ENCODE measurements at places on chromosomes 6 and 20.

DNA sequence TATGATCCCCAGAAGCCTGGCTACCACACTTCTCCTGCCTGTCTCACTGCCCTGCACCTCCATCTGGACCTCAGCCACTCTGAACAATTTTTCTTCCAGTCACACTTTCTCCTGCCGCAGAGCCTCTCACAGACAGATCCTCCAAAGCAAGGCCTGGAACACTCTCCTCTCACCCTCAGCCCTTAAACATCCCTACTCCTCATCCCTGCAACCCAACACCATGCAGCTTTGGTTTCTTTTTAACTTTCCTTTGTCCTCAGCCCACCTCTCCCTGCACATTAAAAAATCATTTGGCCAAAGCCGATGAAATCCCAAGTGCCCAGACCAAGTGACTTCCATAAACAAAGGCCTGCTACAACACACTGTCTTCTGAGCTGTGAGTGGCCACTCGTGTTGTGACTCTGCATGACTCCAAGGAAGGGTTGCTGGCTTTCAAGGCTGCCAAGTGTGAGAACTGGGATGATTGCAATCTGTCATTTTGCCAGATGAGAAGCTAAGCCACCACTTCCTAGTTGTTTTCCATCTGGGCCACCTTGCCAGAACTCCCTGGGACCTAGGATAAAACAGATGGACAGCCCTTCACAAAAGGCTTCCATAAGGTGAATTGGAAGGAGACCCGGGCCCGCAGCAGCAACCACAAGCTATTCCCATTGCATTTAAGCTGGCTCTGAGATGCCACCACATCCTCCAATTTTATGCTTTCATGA is 144.4 kb upstream of the SSTR4 start:
- no peak for DNase-seq

GRCh38 chr6:5930143-5930770 is 76.5 kb downstream of the NRN1 start:
- DNase-seq, result peak; percentile 9

DNA sequence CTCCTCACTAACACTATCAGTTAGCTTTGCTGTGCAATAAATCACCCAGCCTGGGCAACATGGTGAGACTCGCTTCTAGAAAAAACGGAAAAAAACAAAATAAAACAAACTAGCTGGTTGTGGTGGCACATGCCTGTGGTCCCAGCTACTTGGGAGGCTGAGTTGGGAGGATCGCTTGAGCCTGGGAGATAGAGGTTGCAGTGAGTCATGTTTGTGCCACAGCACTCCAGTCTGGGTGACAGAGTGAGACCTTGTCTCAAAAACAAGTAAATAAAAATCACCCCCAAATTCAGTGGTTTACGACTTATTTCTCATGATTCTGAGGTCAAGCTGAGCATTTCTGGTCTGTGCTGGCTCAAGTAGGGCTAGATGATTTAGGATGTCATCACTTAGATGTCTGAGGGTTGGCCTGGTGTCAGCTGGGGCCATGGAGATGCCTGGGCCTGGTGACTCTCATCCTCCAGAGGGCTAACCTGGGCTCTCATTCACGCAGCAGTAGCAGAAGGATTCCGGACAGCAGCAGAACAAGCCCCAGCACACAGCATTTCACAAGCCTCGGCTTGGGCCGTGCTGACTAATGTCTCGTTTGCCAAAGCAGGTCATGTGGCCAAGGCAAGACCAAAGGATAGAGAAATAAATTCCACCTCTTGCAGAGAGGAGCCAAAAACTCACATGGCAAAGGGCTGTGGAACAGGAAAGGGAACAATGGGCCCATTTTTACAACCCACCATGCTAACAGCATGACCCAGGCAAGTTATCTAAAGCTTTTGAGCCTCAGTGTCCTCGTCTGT is 32.5 kb downstream of the MGME1 start:
- peak; percentile 17 for DNase-seq

GRCh38 chr6:42225029-42225339 is 7.3 kb upstream of the MRPS10 start:
- DNase-seq, result no peak

DNA sequence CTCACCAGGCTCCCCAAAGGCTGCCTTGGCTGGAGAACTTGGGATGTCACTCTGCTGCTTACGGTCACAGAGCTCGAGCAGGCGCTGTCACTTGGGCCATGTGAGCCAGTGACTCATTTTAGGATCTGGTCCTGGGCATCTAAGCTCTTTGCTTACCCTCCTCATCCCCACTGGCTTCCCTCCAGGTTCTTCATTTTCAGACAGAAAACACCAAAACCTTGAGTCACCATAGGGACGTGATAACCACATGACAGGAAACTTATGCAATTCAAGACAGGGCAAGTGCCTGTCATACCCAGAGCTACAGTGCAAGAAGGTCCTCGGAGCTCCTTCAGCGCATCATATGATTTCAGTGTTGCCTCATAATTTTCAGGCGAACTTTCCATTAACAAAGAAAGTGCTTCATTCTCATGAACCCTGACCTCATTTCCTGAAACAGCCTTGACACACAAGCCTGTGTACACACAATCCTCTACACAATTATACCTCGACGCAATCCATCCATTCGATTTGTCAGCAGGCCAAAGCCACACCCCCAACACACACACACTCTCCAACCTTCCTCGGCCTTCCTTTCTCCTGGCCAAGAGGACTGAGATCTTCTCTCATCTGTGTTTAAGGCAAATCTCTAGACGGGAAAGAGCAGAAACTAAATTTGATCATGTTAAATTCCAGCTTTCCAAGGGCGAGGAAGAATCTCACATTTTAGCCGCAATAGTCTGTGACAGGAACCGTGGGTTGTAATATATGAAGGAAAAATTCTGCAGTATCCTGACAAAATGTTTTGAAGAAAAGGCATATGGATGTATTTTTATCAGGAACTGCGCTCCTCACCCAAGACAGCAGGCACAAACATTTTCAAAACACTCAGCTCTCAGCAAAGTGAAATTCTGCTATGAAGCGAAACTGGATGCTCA is 25.3 kb downstream of the TBC1D7 start:
- DNase-seq, result peak; percentile 97

DNA sequence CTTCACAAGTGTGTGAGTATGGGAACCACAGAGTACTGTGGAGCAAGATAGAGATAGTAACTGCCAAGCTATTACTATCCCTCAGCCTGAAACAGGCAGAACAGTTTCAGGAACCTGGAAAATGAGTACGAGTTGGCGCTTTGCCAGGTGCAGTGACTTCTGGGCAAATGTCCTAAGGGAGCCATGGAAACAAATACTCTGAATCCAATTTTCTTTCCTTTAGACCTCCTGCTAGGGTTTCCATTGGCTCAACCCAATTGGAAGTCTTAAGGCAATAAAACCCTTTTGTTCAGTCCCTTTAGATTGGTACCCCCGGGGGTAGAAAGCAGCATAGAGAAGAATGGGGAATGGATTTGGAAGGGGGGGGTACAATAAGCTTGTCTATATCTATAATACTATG is 205.0 kb upstream of the EPHA7 start:
- DNase-seq, result no peak

- DNase-seq, result no peak
Measured at GRCh38 chr20:40807821-40808170, 118.8 kb upstream of the MAFB start.

GRCh38 chr6:91082311-91082832 is 495.5 kb upstream of the MAP3K7 start:
- no peak for DNase-seq

GRCh38 chr20:59340201-59340885 is 39.9 kb downstream of the EDN3 start:
- DNase-seq, result no peak

GRCh38 chr20:6942266-6942665 is 174.8 kb downstream of the BMP2 start:
- DNase-seq, result no peak

GRCh38 chr20:10714236-10714975 is 40.6 kb upstream of the JAG1 start:
- DNase-seq, result no peak

- no peak for DNase-seq
Measured at GRCh38 chr20:49969234-49969633, 13.5 kb upstream of the SNAI1 start.

GRCh38 chr20:8667306-8667705 is 401.6 kb upstream of the PLCB4 start:
- DNase-seq, result no peak

GRCh38 chr20:34604980-34605788 is 46.7 kb downstream of the MAP1LC3A start:
- no peak for DNase-seq

DNA sequence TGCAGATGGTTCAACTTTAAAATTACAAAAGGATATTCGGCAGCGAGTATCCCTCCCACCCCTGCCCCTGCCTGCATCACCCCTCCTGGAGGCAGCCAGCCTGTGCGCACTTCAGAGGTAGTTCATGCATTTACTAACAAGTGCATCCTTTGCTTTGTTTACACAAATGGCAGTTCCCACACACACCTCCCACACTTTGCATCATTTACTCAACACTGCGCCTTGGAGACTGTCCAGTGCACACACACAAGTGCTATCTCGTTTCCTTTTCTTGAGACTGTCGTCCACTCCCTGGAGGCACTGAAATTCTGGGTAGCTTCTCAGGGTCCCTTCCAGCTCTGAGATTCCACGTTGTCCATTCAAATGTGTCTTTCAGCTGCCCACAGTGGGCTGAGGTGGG is 53.1 kb upstream of the VSX1 start:
- DNase-seq, result no peak

GRCh38 chr6:26354162-26354561 is 10.8 kb upstream of the BTN3A2 start:
- DNase-seq, result no peak

DNA sequence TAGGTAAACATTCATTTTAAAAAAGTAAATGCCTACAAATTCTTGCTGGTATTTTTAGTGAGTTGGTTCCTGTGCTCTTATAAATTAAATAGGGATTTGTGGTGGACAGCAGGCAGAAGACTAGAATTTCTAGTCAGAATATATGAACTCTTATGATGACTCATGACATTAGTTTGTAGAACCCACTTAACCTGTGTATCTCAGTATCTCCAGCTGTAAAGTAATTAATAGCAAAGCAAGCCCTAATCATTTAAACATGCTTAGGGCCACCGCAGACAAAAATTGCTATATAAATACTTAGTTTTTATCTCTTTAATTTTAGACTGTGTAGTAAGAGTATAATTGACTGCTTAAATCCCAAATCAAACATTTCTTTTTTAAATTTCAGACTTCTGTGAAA is 2.4 kb downstream of the FAM135A start:
- no peak for DNase-seq

DNA sequence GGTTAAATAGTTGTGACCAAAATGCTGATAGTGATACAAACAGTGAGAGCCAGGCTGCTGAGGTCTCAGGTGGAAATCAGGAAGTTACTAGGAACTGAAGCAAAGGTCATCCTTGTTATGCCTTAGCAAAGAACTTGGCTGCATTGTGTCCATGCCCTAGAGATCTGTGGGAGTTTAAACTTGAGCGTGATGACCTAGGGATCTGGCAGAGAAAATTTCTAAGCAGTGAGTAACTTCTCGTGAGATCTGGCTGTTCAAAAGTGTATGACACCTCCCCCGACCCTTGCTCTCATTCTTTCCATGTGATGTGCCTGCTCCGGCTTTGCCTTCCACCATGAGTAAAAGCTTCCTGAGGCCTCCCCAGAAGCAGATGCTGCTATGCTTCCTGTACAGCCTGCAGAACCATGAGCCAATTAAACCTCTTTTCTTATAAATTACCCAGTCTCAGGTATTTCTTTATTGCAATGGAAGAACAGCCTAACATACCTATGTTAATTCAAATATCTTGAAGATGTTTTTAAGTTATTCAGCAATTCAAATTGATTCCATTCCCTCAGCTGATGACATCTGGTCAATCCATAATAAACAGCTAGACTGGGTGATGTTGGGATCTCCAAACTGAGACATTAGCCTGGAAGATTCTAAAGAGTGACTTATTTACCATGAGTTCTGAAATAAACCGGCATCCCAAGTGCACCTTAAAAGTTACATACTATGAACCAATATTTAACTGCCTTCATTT is 33.8 kb downstream of the KIF16B start:
- DNase-seq, result no peak

- no peak for DNase-seq
Measured at GRCh38 chr6:121157906-121158305, 176.4 kb downstream of the TBC1D32 start.

- DNase-seq, result no peak
Measured at GRCh38 chr6:160279850-160280249, 21.2 kb upstream of the SLC22A2 start.

DNA sequence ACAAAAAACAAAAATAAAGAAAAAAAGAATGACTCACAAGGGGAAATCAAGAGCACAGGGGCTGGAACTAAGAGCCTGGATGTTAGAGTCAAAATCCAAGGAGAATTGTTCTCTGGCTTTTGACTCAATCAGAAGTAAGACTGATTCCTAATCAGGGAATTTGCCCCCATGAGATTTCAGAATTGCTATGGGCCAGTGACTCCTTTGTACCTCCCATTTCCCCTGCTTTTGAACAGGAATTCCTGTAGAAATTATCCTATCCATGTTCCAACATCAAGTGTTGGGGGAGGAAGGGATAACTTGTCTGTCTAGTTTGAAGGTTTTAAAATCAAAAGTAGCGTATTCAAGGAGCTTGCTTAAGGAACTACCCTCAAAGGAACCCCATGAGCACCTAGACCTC is 396.7 kb downstream of the CDC5L start:
- no peak for DNase-seq

DNA sequence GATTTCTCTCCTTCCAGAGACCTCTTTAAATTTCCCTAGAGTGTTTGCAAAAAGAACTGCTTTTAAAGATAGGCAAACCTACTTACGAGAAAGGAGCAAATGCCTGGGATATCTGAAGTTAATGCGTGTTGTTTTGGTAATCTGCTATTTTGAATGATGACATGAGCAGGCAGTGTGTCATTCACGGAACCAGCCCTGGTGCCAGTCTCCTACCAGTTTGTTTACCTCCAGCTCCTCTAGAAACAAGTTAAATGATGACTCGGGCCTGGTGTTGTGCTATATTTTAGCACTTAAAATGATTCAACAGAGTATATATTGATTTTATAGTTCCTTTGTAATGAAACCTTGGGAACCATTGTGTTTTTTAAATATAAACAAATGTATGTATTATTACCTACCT is 41.1 kb upstream of the MAP3K4 start:
- no peak for DNase-seq

GRCh38 chr6:138856654-138857053 is 60.8 kb downstream of the ECT2L start:
- DNase-seq, result no peak

GRCh38 chr20:54099894-54100293 is 29.5 kb upstream of the BCAS1 start:
- no peak for DNase-seq

DNA sequence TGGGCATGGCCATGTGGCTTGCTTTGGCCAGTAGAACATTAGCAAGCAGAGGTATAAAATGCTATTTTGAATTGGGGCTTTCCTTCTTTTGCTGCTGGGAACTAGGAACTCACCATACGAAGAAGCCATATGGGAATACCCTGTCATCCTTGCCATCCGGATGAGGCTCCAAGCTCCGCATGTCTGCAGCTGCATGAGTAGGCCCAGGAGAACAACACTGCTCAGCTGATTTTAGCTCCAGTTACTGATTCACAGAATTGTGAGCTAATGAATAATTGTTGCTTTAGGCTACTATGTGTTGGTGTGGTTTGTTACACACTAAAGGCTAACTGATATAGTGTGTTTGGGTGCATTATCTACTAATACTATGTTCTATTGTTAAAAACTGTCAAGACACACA is 2.7 kb upstream of the PLCB4 start:
- DNase-seq, result no peak

GRCh38 chr6:79208816-79209215 is 25.7 kb downstream of the HMGN3 start:
- no peak for DNase-seq
